Gastrocnemius medialis (tissue), 4 donors: ENCODE measurements at places on chromosomes 1 and 21. TPM values are rescaled to one million over a fixed set of nuclear protein-coding genes. Genes with fewer than 3 reads are reported as not detected.

- no peaks in the 10 kb centered on the region for H3K36me3 ChIP-seq
- DNase-seq, result no peak
- no peak overlapping the region for H3K27ac ChIP-seq
These were observed 442.3 kb downstream of the GPATCH2 start for GRCh38 chr1:217188280-217189237.

Gene ADGRB2
- total RNA-seq, result not detected

Gene GBP5
- total RNA-seq, result 0.25 TPM

Gene KANK4
- total RNA-seq, result not detected
